ENCODE measurements at places on chromosomes 12 and 14.

DNA sequence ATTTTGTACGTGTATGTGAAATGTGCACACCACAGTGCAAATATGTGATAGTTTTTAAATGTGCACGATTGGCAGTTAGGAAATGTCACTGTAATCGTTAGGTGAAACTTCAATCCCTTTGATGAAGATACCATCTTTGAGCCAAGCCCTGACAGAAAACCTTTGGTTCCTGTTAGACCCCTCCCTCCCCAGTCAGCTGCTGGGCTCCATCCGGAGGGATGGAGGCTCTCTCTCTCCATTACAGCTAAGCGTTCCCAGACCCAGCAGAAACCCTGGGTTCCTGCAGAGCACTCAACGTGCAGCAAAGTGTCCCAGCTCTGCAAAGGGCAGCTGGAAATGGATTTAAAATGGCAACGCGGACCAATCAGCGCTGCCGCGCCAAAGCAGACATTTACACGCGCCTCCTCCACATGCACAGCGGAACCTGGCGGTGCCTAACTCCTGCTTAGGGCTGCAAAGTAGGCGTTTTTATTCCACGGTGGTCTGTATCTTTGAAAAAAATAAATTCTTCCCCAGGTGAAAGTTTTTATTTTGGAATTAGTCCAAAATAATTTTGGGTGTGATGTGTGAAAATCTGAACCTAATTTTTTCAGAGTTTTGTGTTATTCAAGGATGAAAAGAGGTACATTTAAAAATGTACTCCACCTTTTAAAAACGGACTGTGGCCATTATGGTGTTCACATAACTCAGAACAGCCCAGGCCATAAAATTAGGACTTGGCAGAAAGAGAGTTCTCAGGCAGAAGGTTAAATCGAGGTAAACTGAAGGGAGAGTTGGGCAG, 1.4 kb upstream of the HMGA2 start:
- peak; percentile 62 for DNase-seq

GRCh38 chr14:70616646-70617045, 16.2 kb upstream of the MED6 start:
- no peak for DNase-seq

DNA sequence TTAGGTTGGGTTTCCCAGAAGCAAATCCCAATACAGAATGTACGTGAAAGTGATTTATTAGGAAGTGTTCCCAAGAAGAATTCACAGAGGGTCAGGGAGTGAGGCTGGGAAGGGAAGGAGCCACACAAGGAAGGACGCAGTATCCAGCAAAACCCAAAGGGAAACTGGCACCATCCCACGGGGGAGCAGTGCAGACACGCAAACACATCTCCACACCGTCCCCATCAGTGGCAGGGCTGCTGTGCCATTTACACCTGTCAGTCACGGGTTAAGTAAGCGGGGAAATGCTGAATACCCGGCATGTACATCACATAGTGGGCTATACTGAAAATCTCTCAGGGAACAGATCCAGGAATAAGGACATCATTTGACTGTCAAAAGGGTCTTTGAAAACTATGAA, 93.9 kb downstream of the SLC38A1 start:
- DNase-seq = no peak

DNA sequence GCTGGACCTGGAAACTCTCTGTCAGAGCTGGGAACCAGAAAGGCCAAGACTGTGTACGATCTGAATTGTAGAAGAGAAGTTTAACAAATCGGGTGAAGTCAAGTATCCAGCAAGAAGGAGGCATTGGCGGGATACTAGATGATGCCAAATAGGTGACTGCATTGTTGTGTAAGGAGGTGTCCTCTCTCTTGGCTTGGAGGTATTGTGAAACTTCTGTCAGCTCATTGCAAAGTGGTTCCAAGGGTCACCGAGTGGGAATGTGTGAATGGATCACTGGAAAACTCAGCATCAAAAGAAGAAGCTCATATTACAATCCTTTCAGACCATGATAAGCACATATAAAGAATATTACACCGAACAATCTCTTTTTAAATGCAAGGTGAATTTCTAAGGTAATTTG, 11.7 kb downstream of the NAV3 start:
- DNase-seq = no peak

DNA sequence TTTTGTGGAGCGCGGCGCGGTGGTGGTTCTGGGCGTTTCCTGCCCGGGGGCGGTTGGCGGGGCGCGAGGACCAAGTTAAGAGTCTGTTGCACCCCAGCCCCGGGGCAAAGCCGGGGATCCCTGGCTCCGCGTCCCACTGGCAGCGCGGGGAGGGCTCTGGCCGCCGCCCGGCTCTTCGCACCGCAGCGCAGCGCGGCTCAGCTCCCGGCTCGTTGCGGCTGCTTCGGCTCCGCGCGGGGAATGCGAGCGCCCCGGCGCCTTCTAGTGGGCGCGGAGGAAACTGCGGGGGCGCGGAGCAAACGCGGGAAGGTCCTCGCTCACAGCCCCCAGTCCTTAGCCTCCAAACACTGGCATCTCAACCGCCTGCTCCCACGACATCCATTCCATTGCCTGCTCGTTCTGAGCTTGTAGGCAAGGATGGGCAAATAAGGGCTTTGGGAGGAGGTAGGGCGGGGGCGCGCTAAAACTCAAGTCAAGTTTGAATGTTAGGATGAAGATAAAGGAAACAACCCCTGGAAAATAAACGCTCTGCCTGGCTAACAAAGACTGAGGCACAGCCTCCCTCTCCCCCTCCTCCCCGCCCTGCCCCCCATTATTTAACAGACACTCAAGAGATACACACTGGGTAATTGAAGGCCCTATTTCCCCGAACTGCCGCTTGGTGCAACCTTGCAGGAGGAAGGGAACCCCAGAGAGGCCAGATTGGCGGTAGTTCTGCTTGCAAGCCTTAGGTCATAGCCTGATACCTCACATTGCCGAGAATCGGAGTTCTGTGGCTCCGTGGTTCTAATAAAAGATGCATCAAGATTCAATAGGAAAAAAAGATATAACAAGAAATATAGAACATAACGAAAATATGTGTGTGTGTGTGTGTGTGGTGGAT, at the start of gene B4GALNT1:
TSS of gene B4GALNT1 (minus strand) at position 244 of the 883 bp plus-strand sequence. CDS start 1,069 bp downstream, outside the sequence.
- DNase-seq = peak; percentile 87

DNA sequence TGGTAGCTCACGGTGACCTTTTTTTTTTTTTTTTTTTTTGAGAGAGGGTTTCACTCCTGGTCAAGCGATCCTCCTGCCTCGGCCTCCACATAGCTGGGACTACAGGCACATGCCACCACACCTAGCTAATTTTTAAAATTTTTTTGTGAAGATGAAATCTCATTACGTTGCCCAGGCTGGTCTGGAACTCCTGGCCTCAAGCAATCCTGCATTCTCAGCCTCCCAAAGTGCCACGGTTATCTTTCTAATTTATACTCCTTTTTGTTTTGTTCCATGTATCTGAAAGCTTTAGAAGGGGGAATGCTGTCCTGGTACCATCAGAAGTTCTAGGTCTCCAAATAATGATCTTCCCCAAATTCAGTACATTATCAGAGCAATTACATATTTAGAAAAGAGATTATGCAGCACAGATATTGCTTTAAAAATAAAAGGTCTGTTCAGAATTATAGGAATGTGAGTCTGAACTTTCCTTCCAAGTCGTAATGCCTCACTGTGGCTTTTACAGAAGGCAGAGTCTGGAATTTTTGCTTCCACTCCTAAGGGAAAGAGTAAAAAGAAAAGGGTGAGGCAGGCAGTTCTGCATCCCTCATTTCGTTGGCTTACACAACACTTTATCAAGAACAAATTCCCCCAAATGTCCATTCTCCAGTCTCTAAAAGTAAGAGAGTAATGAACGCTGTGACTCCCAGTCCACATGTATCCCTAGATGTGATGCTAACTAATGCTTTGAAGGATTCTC, 73.0 kb downstream of the GCH1 start:
- no peak for DNase-seq

DNA sequence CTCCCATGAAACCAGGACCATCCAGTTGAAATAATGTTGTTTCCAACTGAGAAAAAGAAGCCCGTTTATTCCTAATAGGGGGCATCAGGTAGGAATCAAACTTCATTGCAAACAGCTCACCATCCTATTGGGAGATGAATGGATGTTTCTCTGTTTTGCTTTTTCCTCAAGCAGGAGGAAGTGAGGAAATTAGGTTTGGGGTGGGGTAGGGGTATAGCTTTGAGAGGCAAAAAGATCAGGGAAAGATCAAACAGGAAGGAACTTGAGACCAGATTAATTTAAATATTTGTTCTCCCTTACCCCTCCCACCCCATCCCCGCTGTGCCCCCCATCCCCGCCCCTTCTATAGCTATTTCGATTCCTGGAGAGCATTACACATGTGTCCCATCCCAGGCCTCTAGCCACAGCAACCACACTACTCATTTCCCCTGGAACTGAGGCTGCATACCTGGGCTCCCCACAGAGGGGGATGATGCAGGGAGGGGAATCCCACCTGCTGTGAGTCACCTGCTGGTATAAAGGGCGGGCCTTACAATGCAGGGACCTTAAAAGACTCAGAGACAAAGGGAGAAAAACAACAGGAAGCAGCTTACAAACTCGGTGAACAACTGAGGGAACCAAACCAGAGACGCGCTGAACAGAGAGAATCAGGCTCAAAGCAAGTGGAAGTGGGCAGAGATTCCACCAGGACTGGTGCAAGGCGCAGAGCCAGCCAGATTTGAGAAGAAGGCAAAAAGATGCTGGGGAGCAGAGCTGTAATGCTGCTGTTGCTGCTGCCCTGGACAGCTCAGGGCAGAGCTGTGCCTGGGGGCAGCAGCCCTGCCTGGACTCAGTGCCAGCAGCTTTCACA, at the start of gene IL23A:
TSS of gene IL23A (plus strand) at position 577 of the 850 bp plus-strand sequence. CDS start at position 738, 161 bp downstream.
- no peak for DNase-seq

- no peak for DNase-seq
These were observed 17.4 kb upstream of the PYGL start for GRCh38 chr14:50961605-50962221.

- peak; percentile 18 for DNase-seq
These were observed 46.0 kb upstream of the BMP4 start for GRCh38 chr14:54002653-54003052.

DNA sequence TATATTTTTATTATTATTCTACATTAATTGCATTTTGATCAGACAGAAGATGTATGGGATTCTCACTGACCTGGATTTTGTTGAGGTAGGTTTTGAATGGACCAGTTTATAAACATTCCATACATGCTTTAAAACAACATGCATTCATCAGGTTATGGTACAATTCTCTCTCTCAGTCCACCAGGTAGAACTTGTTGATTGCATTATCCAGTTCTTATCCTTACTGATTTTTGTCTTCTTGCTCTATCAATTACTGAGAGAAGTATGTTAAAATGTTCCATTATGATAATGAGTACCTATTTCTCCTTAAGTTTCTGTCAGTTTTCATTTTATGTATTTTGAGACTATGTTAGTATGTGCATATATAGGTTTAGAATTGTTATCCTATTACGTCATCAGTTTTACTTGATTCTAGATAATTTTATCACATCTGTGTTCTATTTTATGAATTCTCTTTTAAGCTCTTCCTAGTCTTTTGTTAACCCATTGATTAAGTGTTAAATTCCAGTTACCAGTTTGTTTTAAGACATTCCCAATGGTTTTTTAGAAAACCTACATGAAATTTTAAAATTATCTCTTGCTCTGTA, 50.6 kb downstream of the EP400 start:
- no peak for DNase-seq

GRCh38 chr12:130617219-130617618, 98.9 kb downstream of the RIMBP2 start:
- DNase-seq = no peak

- no peak for DNase-seq
These were observed 7.1 kb upstream of the ZDHHC22 start for GRCh38 chr14:77148510-77149231.

DNA sequence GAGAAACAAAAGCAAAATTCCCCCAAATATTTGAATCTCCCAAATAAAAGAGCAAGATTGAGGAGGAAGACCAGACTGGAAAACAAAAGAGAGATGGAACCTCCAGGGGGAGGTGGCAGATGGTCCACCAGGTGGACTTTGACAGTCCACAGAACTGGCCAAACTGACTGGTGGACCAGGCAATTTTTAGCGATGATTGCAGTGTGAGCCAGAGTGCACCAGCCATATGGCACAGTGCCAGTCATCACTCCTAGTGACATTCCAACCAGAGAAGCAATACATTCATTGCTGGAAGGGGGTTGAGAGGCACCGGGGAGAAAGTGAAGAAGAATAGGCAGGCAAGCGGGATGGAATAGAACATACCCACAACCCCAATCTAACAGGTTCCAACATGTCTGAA, 182.9 kb downstream of the EXOC5 start:
- DNase-seq = no peak

GRCh38 chr14:95341564-95341963, 21.9 kb upstream of the CLMN start:
- DNase-seq = no peak

GRCh38 chr14:36952689-36953088, 219.7 kb downstream of the SLC25A21 start:
- DNase-seq = no peak

DNA sequence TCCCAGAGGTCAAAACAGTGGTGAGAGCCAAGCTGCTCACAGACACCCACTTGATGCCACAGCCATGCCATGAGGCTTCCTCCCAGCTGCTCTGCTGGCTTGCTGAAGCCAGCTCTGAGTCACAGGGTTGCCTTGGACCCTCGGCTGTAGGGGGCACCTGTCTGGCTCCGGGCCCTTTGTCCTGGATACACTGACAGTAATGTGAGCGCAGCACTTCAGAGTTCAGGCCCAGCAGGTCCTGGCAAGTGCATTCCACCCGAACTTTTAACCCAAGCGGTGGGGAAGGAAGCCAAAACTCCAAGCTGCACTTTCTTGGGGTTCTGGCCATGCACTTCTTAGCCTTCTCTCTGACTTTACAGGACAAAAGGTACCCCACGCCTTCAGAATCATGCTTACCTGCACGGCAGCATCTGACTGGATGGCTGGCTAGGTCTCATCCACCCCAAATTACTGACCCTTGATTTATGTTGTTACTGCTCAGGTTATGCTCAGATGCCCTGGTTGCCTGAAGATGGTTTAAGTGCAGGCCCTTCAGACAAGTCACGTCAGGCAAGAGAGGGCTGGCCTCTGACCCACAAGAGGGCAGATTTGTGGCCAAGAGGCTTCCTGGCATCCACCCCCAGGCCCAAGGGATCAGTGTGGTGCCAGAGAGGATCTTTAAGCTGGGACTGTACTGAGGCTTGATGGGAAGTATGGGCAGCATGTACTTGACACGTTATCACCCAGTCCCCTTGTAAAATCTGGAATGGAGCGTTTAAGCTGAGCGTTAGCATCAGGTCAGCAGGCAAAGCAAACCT, 24.8 kb downstream of the SLC25A29 start:
- DNase-seq = no peak

DNA sequence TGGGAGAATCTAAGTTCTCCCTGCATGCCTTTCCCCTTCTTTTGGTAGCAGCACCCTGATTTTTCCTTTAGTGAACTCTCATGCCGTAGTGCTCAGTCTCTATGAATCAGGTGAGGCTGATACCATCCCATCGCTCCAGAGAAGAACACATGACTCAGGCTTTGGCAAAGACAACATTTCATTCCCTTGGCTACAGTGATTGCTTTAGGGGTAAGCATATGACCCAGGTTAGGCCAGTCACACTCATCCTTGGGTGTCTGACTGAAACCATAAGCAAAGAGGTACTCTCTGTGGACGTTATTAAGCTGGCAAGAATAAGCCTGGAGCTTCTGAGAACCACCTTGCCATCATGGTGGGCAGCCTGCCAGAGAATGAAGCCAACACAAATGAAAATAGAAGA, 141.8 kb downstream of the MYRFL start:
- no peak for DNase-seq

Measured in glutamatergic neuron (in vitro differentiated cells).